G401 (cell line): ENCODE measurements at places on chromosomes 4 and X. TPM values are rescaled to one million over a fixed set of nuclear protein-coding genes. Genes with fewer than 3 reads are reported as not detected.

Gene SHROOM2
- 0.31 and 0.64 TPM in 2 replicates for total RNA-seq

Gene HAND2
- 0.41 TPM in 1 of 2 replicates, not detected in the other for total RNA-seq

Gene FGA
- total RNA-seq: not detected in 2 replicates

Gene NEXMIF
- total RNA-seq: not detected in 2 replicates

Gene SOWAHB
- total RNA-seq: 0.27 and 0.86 TPM in 2 replicates

Gene GPAT3
- 2.5 and 7.8 TPM in 2 replicates for total RNA-seq

Gene NR3C2
- not detected in 2 replicates for total RNA-seq

Gene GPRIN3
- total RNA-seq: 0.55 and 1.5 TPM in 2 replicates

Gene RAB41
- not detected in 2 replicates for total RNA-seq

Gene UGT8
- not detected in 2 replicates for total RNA-seq

Gene AFP
- not detected in 2 replicates for total RNA-seq

Gene SHOX
- not detected in 2 replicates for total RNA-seq
